ENCODE measurements at places on chromosomes 7 and 10.

GRCh38 chr7:140512317-140513000 is 33.2 kb upstream of the MKRN1 start:
- DNase-seq, result peak; percentile 27

DNA sequence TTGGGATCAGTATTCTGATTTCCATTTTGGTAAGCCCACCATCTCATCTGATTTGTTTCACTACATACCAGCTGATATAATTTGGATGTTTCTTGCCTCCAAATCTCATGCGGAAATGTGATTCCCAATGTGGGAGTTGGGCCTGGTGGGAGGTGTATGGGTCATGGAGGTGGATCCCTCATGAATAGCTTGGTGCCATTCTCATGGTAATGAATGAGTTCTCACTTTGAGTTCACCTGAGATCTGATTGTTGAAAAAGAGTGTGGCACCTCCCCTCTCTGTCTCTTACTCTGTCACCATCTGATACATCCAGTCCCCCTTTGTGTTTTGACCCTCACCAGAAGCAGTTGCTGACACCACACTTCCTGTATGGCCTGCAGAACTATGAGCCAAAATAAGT is 347.3 kb downstream of the ARL4A start:
- DNase-seq, result no peak

GRCh38 chr10:130686689-130687300 is 550.6 kb downstream of the GLRX3 start:
- no peak for DNase-seq

DNA sequence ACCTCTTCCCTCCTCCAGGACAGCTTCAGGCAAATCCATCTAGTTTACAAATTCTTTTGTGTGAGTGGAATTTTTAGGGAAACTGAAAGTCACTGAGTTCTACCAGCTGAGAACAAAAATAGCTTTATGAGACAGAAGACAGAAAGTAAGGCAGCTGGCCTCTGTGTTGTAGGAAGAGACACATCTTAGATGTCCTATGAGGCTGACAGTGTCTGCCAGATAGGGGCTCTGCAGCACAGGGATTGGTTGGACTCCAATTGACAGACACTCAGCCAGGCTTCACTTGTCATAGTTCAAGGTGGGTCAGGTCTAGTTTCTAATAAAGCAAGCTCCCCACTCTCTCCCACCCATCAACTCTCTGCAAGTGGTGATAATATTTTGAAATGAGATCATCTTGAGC is 574.9 kb downstream of the CCSER2 start:
- DNase-seq, result no peak

GRCh38 chr10:69045441-69046300 is 42.2 kb upstream of the SRGN start:
- peak; percentile 97 for DNase-seq

- no peak for DNase-seq
These were observed 28.8 kb upstream of the ZFAND2A start for GRCh38 chr7:1188720-1189294.

GRCh38 chr7:38506756-38507155 is 124.4 kb downstream of the AMPH start:
- DNase-seq, result no peak

- no peak for DNase-seq
These were observed 242.2 kb downstream of the HGF start for GRCh38 chr7:81527651-81528050.

- DNase-seq, result no peak
These were observed 36.8 kb downstream of the WIPF3 start for GRCh38 chr7:29843093-29843492.

- no peak for DNase-seq
These were observed 34.8 kb upstream of the DMBT1 start for GRCh38 chr10:122525788-122526187.

GRCh38 chr10:59672150-59672875 is 37.3 kb downstream of the SLC16A9 start:
- DNase-seq, result no peak

- no peak for DNase-seq
These were observed 160.5 kb downstream of the SND1 start for GRCh38 chr7:127812540-127812939.

DNA sequence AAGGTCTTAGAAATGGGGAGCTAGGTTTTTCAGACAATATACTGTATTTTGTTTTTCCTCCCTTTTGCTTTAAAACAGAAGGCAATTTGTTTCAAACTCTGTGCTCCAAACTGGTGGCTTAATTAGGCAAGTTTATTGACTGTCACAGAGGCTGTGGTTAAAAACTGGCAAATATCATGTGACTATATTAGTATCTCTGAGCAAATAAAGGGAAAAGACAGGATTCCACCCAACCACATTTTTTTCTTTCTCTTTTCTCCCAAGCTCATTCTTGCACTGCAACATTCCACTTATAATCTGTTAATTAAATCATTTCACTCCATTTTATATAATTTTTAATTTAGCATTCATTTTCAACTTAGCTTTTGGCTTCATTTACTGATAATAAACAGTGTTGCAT is 615.8 kb downstream of the AUTS2 start:
- no peak for DNase-seq

DNA sequence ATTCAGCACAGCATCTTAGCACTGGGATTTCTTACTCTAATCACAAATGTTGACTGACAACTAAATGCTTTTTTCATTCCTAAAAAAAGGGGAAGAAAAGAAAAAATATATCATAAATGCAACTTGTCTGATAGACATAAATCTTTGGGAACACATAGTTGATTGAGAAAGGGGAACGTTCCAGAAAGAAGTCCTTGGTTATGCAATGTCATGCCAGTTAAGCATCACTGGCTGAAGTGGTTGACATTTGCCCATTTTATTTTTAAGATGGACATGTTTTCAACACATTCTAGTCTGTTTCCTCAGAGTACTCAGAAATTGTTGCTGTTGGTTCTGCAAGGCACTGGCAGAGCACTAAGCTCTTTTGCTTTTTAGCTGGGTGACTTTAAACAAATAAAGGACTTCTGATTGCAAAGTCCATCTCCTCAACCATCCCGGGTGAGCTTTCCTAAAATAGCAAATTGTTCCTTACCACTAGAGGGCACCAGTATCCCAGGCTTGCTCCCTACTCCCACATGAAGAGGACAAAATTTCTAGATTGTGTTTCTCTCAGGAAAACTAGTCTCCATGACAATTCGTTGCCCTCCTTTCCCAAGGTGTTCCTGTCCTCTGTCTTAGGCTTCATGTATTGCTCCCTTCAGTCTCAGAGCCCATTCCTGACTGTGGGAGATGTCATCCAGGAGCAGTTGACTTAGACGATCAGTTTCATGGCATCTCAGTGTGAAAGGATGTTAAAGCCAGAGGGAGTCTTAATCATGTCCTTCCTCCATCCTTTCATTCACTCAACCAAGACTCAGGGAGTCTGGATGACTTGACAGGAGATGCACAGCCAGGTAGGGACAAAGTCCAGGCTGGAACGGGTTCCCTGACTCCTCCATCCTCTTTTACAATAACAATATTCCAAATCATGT is 23.9 kb downstream of the OPALIN start:
- DNase-seq, result peak; percentile 51

DNA sequence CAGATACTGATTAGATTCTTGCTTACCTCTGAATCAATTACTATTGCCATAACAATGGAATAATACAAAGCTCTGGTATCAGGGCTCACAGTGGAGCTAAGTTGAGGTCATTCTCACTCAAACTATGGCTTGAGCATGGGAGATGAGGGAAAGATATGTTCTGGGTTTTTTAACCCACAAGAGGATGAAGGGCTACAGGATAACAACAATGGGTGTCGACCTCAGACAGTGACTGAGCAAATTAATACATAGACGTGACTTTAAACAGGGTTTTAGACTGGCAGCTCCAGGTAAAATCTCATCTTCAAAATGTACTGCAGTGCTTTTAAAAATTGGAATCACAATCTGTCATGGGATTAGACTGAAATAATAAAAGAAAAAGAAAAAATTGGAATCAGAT is 7.5 kb upstream of the HIBADH start:
- DNase-seq, result no peak

- DNase-seq, result no peak
These were observed 1.4 kb downstream of the DNAJB12 start for GRCh38 chr10:72353028-72353964.

GRCh38 chr10:58797356-58797755 is 284.7 kb downstream of the BICC1 start:
- DNase-seq, result no peak

DNA sequence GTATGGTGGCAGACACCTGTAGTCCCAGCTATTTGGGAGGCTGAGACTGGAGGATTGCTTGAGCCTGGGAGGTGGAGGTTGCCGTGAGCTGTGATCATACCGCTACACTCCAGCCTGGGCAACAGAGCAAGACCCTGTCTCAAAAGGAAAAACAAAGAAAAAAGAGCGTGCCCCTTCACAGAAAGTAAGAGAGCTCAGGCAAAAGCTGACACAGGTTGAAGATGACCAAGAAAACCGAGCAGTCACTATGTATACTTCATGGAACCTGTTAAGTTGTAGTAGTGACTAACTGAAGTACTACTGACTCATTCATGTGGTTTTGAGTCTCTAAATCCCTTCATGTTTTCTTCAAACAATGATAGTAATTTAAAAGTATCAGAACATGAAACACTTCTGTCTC is 1.2 kb upstream of the PRRT4 start:
- DNase-seq, result peak; percentile 58

DNA sequence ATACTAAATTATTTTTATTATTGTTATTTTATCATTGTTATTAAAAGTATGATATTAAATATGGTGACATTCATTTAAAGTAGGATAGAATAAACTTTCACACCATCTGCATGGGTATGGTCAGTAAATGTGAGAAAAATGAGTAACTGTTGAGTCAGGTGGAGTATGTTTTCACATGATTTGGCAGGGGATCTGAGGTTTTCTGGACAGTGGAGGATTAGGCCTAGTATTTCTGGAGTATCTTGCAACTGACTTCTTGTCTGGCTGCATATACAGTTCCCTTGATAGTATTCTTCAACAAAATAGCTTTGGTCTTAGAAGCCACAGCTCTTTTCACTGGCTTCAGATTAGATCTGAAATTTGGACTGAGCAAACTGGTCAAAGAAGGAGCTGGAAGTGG is 54.5 kb downstream of the GBF1 start:
- no peak for DNase-seq

- DNase-seq, result no peak
These were observed 28.1 kb upstream of the CREB3L2 start for GRCh38 chr7:138029941-138030340.

GRCh38 chr10:34593930-34594329 is 221.2 kb downstream of the PARD3 start:
- DNase-seq, result no peak

DNA sequence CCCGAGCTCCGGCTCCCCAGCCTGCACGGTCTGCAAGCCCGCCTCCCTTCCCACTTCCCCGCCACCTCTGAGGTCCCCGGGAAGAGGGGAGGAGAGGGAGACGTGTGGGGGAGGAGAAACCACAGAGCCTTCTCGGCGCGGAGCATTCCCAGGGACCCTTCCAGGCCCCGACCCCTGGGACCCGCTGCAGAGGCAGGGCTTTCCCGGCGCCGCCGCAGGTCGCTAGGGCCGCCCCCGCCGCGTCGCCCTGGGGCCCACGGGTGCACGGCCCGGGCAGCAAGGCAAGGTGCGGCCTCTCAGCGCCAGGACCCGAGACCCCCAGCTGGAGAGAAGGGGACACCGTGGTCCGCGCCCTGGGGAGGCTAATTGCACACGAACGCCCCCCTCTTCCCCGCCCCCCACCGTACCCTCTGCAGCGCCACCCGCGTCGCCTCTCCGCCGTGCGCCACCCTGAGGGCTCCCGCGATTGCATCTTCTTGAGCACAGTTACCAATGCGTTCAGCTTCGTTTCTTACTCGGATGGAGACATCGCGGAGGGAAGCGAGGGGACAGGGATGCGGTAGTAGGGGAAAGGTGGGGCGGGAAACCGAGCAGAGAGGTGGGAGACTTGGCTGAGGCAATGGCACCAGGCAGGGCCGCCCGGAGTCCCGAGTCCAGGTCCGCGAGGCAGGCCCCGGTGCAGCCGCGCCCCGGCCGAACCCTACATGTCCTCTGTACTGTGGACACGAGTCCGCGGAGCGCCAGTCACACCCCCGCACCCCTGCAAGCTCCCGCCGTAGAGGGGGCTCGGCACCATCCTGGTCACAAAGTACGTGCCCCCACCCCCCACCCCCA is 28.9 kb downstream of the SKIDA1 start:
- DNase-seq, result peak; percentile 61

- no peak for DNase-seq
These were observed 22.5 kb downstream of the CHN2 start for GRCh38 chr7:29217113-29217512.

DNA sequence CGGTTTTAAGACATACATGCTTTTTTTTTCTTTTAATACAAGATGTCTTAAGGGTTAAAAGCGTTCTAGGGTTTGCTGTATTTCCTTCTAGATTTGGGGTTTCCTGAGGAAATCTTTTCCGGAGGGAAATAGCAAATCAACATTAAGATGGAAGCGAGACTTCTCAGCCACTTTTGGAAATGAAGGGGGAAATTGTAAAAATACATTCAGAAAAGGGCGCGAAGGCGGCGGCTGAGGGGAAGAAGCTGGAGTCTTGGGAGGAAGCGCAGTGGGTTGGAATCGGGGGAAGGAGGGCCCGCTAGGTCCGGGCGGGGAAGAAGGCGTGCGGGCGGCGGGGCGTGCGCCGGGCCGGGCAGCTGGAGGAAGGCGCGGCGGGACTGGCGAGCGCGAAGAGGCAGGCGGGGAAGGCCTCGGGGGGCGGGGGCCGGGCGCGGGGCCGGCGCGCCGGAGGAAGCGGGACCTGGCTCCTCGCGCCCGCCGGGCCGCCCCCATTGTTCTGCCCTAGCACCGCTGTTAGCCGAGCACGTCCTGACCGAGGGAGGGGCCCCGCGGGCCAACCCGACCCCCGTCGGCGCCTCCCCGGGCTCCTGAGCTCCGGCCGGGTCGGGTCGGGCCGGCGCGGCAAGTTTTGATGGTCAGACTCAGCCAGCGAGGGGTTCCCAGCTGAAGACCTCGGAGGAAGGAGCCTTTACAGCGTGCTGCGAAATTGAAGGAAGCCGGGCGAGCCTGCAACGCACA is 1.5 kb upstream of the SKIDA1 start:
- peak; percentile 33 for DNase-seq

- no peak for DNase-seq
These were observed 53.1 kb downstream of the MKI67 start for GRCh38 chr10:128072941-128073645.

- peak; percentile 41 for DNase-seq
These were observed 780 bp downstream of the ALDH18A1 start for GRCh38 chr10:95655571-95656290.

- peak; percentile 24 for DNase-seq
These were observed 983.0 kb downstream of the SORCS1 start for GRCh38 chr10:106181501-106181900.

- DNase-seq, result no peak
These were observed 127.6 kb upstream of the CHST15 start for GRCh38 chr10:124220971-124221355.

- no peak for DNase-seq
These were observed 391.1 kb downstream of the PARD3 start for GRCh38 chr10:34423673-34424625.

GRCh38 chr7:26372249-26372648 is 80.6 kb downstream of the SNX10 start:
- no peak for DNase-seq

DNA sequence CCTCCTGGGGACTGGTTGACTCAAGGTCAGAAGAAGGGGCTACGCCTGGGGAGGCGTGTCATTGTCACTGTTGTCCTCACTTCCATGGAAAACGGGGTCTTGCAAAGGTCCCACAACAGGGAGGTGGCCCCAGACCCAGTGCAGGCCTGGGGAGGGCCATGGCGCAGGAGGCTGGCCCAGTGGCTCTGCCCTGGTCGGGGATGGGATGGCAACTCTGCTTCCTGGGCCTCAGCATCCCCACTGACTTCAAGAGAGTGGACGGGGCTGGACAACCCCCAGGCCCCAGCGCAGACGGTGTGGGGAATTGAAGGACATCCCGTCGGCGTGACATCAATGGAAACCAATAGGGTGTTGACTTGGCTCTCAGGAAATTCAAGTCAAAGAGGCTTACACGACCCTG is 35.2 kb downstream of the MICALL2 start:
- no peak for DNase-seq

Measured in MV-4-11 (cell line).